ENCODE measurements at places on chromosomes 7 and 10.

GRCh38 chr7:50684713-50685075, 98.0 kb downstream of the GRB10 start:
- no peak for DNase-seq

GRCh38 chr7:55786901-55787300, 75.7 kb downstream of the SEPTIN14 start:
- DNase-seq = no peak

DNA sequence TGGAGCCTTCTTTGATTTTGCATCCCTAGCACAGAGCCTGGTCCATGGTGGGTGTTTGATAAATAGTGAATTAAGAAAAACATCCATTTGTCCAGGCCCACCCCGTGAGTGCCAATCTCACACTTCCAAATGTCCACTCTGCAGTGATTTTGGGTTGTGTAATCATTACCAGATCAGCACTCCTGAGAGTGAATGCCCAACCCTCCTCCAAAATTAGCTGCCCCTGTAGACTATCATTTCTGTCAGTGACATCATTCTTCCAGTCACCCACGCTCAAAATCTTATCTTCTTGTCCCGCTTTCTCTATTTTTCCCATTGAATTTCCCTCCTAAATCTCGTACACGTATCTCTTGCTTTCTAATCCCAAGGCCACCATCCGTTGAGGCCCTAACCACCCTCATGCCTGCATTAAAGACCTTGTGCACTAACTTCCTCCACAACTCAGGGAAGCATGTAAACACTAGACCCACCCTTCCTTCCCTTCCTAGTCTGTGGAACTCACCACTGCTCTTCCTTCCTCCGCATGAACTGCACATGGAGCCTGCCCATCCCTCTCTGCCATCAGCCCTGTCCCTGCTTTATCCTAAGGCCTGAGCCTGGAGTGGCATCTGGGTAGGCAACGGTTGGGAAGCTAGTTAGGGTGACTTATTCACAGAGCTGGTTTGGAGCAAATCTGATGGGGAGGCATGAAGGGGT, 32.8 kb downstream of the PIK3AP1 start:
- no peak for DNase-seq

GRCh38 chr10:110418218-110418617, 79.5 kb upstream of the DUSP5 start:
- no peak for DNase-seq

DNA sequence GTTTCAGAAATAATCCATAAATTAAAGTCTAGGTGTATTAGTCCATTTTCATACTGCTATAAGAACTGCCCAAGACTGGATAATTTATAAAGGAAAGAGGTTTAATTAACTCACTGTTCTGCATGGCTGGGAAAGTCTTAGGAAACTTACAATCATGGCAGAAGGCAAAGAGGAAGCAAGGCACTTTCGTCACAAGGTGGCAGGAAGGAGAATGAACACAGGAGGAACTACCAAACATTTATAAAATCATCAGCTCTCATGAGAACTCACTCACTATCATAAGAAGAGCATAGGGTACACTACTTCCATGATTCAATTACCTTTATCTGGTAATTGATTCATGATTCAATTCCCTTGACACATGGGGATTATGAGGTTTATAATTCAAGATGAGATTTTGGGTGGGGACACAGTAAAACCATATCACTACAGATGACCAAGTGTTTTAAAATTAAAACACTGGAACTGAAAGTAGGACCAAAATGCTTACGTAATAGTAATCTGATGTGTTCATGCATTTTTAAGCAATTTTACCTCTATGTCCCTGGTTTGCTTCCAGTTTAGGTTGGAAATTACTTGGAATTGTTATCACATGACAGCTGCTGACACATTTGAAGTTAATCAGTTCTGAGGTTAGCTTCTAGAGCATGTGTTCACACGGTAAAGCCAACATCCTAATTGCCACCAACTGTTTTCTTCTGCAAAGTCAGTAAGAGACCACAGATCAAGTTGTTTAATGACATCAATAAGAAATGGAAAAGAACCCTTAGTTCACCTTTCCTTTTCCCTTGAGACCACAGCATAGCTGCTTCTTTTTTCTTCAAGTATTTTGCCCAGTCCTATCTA, 48.4 kb upstream of the SEMA3C start:
- no peak for DNase-seq

- no peak for DNase-seq
Measured at GRCh38 chr10:13775786-13776775, 189.3 kb downstream of the PRPF18 start.

DNA sequence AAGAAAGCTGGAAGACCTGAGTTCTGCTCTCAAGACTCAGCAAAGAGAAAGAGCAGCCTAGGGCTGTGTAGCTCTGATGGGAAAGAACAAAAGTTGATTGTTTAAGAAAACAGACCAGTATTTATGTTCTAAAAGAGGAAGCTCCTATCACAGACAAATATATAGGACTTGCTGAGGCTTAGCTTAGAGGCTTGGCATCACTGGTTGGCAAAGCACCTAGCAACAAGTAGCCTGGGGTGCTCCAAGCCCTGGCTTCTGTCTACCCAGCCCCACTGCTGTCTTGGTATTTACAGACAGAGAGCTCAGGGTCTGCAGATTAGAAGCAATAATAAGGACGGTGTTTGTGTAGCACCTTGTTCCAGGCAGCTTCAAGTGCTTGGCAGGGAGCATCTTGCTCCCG, 36.9 kb upstream of the CCDC3 start:
- DNase-seq = no peak

GRCh38 chr7:131493581-131493980, 62.8 kb downstream of the PODXL start:
- DNase-seq = no peak

DNA sequence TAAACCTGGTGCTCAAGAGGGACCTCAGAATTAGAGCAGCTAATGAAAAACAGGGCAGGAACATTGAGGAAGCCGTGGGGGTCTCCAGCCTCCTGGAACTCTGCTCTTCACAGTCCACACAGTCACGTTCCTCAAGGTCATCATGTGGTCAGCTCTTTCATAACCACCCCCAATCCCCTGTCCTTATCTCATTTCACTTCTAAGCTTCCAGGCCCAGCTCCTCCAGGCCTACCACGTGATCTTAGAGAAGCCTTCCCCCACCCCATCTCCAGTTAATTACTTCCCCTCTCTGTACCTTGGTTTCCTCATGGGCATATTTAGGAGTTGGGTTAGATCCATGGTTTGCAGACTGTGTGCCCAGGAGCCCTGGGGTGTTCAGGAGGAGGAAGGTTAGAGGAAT, 106.4 kb upstream of the TCF7L2 start:
- DNase-seq = no peak

All from stimulated activated CD8-positive, alpha-beta memory T cell treated with anti-CD3 and anti-CD28 coated beads, Interleukin-2, amount 100 ng/mL, for 48 hours (primary cell).